ENCODE measurements at places on chromosomes 1 and 21.

GRCh38 chr1:43312663-43313515 is 12.1 kb downstream of the TIE1 start:
- no peak for DNase-seq

DNA sequence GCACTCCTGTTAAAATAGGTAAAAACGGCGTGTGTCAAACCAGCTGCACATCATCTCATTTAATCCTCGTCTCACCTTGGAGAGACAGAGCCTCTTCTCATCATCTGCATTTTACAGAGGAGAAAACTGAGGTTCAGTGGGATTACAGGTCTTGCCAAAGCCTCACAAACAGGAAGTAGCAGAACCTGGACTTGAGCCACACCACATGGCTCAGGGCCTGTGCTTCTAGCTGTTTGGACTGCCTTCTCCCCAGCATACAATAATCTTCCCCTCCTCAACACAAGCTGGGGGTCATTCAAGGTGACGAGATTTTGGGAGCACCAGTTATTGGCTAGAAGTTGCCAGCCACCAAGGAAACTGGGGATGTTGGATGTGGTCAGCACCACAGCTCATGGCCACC is 167.9 kb upstream of the ZC3H12A start:
- no peak for DNase-seq

DNA sequence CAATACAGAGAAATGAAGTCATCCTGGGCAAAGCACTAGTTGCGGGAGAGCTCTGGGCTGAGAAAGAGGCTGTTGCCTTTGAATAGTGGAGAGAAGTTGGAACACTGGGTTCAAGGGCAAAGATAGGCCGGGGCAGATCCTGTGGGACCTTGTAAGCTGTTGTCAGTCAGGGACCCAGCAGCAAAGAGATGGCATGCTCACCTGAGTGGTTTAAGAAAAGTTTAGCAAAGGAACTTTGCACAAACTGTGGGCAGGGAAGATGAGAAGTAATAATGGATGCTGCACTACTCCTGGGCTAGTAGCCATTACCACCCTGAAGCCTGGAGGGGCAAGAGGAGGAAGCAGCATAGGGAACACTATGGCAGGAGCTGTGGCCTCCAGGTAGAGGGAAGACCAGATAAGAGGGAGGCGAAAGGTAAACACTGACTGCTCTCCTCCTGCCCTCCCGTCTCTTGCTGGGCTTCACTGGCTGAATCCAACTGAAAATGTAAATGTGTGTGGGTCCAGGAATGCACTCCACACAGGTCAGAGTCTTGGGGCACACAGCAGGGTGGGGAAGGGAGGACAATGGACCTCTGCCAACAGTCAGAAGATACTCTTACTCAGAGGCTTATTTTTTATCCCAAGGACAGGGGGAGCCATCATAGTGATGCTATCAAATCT is 129.2 kb downstream of the PLPP3 start:
- no peak for DNase-seq

- DNase-seq, result no peak
Measured at GRCh38 chr1:153881751-153882150, 41.0 kb downstream of the GATAD2B start.

- no peak for DNase-seq
Measured at GRCh38 chr1:91120936-91121335, 99.1 kb upstream of the ZNF644 start.

GRCh38 chr1:230067419-230067870 is 407 bp downstream of the GALNT2 start:
- no peak for DNase-seq

DNA sequence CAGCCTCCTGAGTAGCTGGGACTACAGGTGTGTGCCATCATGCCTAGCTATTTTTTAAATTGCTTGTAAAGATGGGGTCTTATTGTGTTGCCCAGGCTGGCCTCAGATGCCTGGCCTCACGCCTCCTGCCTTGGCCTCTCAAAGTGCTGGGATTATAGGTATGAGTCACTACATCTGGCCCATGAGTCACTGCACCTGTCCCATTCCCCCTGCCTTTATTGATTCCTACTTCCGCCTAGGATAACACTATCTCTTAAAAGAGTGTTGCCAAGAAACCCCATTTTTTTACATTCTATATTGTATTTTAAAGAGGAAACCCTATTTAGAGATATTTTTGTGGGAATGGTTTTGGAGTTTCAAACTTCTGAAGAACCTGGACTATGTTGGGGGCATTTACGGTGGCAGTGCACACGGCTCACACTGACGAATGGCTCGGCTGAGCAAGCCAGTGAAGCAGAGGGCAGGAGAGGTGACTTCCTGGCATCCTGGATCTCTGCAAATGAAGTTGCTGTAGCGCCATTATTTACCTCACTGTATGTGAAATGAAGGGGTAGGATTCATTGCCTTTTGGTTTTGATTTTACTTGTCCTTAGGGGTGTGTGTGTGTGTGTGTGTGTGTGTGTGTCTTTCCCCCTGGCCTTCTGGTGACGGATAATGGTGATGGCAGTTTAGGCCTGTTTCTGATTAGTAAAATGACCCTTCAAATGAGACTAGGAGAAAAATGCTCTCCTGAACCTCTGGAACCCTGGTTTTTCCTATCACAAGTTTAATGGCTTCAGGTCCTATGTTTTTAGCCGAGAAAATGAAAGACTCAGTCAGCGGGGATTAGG is 22.5 kb downstream of the KIF26B start:
- no peak for DNase-seq

DNA sequence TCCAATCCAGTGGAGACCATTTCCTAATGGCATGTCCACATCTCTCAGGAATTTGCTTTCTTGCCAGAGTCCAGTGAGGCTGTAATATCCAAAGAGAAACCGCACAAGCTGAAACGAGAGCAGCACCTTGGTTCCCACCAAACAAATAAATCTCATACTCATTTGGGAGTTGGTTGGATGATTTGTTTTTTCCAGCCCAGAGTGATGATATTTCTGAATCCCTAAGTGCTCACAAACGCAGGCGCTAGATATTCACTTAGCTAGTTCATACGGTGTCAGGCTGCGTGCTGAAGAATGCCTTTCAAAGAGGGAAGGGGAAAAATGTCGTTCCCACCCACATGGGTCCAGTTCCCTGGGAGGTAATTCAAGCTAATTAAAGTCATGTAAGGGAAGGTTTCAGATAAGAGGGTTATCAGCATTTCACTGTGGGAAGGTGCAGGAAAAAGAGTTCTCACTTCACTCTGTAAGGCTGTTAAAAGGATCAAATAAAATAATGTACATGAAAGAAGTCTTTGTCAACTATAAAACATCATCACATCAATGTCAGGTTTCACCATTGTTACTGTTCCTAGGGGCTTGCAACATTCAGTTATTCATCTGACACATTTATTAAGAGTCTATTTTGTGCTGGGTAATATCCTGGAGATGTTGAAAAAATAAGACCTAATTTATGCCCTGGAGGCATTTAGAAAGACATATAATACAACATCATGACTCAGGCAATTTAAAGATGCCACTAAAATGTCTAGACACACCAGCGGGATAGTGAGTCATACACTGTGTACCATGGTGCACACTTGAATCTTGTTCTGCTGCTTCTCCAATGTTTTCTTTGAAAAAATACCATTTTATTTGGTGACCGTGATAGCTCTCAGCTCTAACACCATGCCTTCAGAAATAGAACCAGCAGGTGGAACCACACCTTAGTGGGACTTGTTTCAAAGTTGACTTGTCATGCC is 19.3 kb downstream of the DPT start:
- no peak for DNase-seq

DNA sequence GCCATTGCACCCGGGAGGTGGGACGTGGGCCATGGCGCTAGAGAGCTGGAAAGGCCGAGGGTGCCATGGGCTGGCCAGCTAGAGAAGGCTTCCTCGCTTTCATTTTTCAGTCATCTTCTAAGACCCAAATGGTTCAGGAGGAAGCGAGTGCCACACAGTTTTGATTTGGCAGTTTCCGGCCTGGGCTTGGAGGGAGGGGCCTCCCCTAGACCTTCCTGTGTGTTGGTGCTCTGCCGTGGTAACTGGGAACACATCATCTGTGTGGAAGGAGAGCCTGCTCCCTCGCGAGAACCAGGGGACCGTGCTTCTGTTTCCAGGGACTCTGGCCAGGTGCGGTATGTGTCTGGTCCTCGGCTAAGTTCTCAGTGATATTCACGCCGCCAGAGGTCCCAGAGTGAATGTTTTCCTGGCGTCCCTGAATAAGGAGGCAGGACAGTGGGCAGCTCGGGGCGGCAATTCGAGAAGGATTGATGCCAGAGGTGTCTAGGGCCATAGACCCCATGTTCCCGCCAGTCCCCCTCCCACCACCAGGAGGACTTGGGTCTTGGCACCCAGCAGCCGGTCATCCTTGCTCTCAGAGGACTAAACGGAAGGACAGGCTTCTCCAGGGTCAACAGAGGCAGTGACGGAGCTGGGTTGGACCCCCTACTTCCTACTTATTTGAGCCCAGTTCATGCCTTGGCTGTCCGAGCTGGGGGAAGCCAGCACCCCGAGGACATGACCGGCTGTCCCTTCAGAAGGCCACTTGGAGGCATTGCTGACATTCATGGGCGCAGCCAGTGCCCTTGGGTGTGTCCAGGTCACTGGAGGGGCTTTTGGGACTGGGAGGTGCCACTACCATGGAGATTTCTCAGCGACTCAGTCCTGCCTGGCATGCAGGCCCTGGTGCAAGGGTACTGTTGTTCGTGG is 2.7 kb upstream of the NPHP4 start:
- peak; percentile 40 for DNase-seq

- no peak for DNase-seq
Measured at GRCh38 chr21:37383086-37383485, 16.5 kb downstream of the DYRK1A start.

DNA sequence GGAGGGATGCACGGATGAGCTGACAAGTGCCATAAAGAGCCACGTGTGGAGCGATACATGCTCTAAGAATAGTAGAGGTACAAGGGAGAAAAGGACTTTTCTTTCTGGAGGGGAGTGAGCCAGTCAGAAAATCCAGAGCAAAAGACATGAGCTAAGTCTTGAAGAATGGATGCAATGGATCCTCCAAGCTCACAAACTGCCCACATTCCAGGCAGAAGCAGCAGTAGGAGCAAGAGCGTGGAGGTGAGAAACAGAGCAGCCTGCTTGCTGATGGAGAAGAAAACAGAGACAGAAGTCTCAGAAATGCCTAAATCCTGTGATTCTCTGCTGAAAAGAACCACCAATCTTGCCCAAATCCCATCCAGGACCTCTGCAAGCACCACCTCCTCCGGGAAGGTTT is 78.2 kb upstream of the RALGPS2 start:
- no peak for DNase-seq

DNA sequence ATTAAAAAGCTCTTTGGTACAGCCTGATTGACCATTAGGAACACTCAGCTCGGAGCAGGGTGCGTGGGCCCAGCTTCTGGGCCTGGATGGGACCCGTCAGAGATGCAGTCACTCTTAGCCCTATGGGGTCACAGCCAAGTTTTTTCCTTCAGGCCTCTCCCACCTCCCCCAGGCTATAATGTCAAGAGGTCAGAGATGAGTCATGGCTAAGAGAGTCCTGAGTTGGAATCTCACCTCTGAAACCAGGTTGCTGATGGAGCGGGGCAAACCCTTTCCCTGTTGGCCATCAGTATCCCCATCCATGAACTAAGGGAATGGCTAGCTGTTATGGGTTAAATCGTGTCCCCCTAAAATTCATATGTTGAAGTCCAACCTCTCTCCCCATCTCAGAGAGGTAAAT is 195.9 kb upstream of the POU3F1 start:
- DNase-seq, result no peak

Data from stimulated activated CD4-positive, alpha-beta T cell treated with anti-CD3 and anti-CD28 coated beads, Interleukin-12 subunit alpha, Interleukin-12 subunit beta, amount 100 ng/mL, for 4 hours (primary cell).